ENCODE measurements at places on chromosomes 7 and 10.

GRCh38 chr10:43773736-43774135 is 125.1 kb upstream of the ZNF32 start:
- no peak for DNase-seq

GRCh38 chr7:4249241-4249640 is 432.9 kb upstream of the FOXK1 start:
- DNase-seq: no peak

- no peak for DNase-seq
Measured at GRCh38 chr7:130262448-130262847, 4.2 kb upstream of the CPA2 start.

GRCh38 chr7:52685333-52685732 is 350.1 kb upstream of the POM121L12 start:
- DNase-seq: no peak

DNA sequence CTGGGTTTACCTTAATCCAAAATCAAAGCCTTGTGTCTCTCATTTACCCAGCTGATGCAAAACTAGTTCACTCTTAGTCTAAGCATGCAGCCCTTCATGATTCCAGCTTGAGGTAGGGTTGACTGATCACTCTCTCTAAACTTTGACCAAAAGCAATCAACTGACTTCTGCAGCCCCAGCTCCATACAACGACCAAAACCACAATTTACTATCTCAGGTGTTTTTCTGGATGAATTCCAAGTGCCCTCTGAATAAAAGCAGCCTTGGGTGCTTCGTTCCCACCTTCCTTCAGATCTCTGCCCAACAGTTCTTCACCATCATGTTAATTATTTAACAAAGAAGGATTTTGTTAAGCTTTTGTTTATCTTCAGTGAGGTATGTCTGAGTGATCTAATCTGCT is 62.6 kb downstream of the CCDC6 start:
- no peak for DNase-seq

Data from brain pericyte (primary cell).